H7 (cell line): ENCODE measurements at places on chromosomes 13 and 19.

DNA sequence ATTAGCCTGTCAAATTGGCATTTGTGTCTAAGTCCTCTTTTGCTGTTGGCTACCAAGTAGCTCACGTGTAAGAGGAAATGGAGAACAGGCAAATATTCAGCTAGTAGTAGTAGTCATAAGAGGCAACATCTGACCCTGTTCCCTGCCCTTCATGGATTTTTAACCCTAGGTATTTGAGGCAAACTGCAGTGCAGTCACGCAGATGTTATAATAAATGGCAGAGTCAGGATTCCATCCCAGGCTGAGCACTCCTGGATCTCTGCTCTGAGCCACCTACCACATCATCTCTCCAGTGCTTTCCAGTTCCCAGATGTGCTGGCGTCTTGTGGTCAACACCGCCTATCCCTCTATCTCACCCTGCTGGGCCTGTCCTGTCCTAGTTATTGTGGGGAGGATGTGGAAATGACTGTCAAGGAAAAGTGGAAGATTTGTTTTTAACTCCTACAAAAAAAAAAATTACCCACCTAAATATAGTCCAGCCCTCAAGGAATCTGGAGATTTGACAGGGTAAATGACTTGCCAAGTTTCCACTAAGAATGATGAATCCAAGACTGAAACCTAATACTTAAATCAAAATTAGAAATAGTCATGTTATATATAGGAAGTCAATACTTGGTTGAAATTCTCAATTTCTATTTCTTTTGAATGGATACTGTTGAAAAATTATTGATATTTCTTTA lies 322.9 kb downstream of the GPC6 start:
- no peak for DNase-seq

GRCh38 chr13:51614350-51614786 lies 30.1 kb downstream of the WDFY2 start:
- no peak for DNase-seq

- peak; percentile 97 for DNase-seq
Observed at GRCh38 chr19:1864480-1865171, 1.2 kb upstream of the KLF16 start.

DNA sequence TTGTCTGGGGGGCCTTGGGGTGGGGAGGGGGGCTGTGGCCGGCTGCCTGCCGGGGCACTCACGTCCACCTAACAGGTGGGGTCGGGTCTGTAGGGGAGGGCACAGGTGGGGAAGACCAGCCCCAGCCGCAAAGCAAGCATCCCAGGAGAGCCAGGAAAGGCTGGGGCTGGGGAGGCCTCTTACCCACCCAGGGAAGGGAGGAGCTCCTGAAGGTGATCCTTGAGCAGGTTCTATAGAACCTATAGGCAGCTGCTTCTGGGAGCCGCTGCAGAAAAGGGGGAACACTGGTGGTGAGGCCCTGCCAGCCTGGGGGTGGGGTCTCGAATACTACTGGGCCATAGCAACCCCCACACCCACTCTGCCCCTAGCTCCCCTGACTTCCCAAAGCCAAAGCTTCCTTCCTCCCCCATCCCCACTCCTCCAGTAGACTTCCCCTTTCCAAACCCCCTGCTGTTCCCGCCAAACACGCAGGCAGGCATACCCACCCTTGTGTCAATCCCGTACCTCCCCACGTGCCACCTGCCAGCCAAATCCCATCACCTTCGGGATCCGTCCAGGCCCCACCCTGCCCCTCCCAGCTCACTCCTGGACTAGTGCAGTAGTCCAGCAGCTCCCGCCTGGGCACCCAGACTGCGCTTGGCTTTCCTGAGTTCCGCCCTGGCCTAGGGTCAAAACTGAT lies 5.6 kb downstream of the KLF16 start:
- DNase-seq: peak; percentile 70

DNA sequence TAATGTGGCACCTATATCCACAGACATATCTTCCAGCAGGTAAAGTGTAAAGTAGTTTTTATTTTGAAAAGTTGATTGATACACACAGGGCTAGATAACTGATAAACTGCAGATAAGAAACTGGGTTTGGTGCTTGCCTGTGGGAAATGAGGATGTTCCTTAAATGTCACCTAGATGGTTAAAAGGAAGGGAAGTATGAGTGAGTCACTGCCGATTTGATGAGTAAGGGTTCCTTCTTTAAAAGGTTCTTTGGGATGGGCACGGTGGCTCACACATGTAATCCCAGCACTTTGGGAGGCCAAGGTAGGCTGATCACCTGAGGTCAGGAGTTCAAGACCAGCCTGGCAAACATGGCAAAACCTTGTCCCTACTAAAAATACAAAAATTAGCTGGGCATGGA lies 73.8 kb upstream of the FRY start:
- DNase-seq: no peak

- peak; percentile 82 for DNase-seq
Observed at GRCh38 chr13:41458761-41459431, 1.5 kb downstream of the RGCC start.

GRCh38 chr13:109751477-109751876 lies 34.9 kb downstream of the IRS2 start:
- DNase-seq: no peak
